ENCODE measurements at places on chromosomes 12 and 14. TPM values are rescaled to one million over a fixed set of nuclear protein-coding genes. Genes with fewer than 3 reads are reported as not detected.

Gene HHIPL1
- total RNA-seq, result 0.99 TPM

Gene PIWIL1
- 0.10 TPM for total RNA-seq

Gene GLIPR1L1
- total RNA-seq, result not detected

Gene SLC8A3
- 3.5 TPM for total RNA-seq

Gene OVCH1
- 0.30 TPM for total RNA-seq

Gene HPD
- total RNA-seq, result not detected

Gene CLEC1B
- 0.39 TPM for total RNA-seq

Gene MGP
- total RNA-seq, result 127 TPM

Gene KRT5
- total RNA-seq, result 1,515 TPM

Gene TUBA1A
- total RNA-seq, result 312 TPM

Gene CELA1
- total RNA-seq, result not detected

Gene DCP1B
- total RNA-seq, result 5.7 TPM

Gene LPAR5
- total RNA-seq, result 1.7 TPM

Gene MFAP5
- total RNA-seq, result 125 TPM

Gene MYBPC1
- total RNA-seq, result 398 TPM

Gene KSR2
- total RNA-seq, result 0.10 TPM

Gene KRT77
- 110 TPM for total RNA-seq

Gene RFLNA
- 8.8 TPM for total RNA-seq

Gene KRT6C
- total RNA-seq, result 3.5 TPM

Gene SLC25A21
- total RNA-seq, result 1.8 TPM

Gene AGAP2
- 1.1 TPM for total RNA-seq

Gene ZDHHC22
- total RNA-seq, result under 0.01 TPM

Gene POLE2
- 13.4 TPM for total RNA-seq

Gene DLK1
- total RNA-seq, result 114 TPM

Gene LBHD2
- not detected for total RNA-seq

Gene DEGS2
- 7.4 TPM for total RNA-seq

Gene RNU6-8
- total RNA-seq, result not detected

Gene CLEC6A
- total RNA-seq, result not detected

Gene PRH2
- total RNA-seq, result not detected

Gene OTOGL
- total RNA-seq, result 0.30 TPM

Gene CMAS
- 30.7 TPM for total RNA-seq

Gene RNF212B
- not detected for total RNA-seq

Gene RNASE1
- 148 TPM for total RNA-seq

Gene KCNA1
- 0.30 TPM for total RNA-seq

Gene LRRC10
- 0.10 TPM for total RNA-seq

Gene IGF1
- 14.0 TPM for total RNA-seq

Gene TEX22
- total RNA-seq, result 0.20 TPM

Gene KRT79
- total RNA-seq, result 68.7 TPM

Gene MIP
- not detected for total RNA-seq

Gene KRT85
- total RNA-seq, result 98.6 TPM

Gene OR10G3
- total RNA-seq, result not detected

Gene KITLG
- total RNA-seq, result 34.1 TPM

Gene CMTM5
- 2.7 TPM for total RNA-seq

Gene ARHGAP9
- total RNA-seq, result 5.0 TPM

Gene KERA
- total RNA-seq, result 4.8 TPM

Gene RABGGTA
- total RNA-seq, result 13.2 TPM

Gene SOAT2
- total RNA-seq, result not detected
